Stimulated activated naive CD4-positive, alpha-beta T cell (primary cell): ENCODE measurements at places on chromosomes 5 and 9.

GRCh38 chr5:107058235-107058634, 612.5 kb downstream of the EFNA5 start:
- DNase-seq, result no peak

- no peak for DNase-seq
Measured at GRCh38 chr9:106920701-106921283, 57.8 kb downstream of the ZNF462 start.

- DNase-seq, result no peak
Measured at GRCh38 chr5:151741678-151742423, 16.6 kb downstream of the ATOX1 start.

DNA sequence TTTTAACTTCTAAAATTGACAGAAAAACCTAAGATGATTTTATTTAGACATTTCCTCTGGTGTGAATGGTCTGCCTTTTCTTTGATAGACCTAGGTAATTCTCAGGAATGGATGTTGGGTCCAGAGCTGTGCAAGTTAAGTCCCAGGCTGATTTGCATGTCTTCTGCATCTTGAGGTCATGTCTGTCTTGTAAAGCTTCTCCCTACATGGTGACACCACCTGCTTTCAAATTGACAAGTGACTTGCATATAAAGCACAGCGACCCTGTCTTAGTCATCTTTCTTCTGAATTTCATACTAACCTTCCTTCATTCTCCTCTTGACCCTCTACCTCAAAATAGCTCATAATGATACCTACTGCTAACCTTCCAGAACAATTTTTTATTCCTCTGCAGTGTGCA, 29.2 kb downstream of the OSTF1 start:
- DNase-seq, result no peak

DNA sequence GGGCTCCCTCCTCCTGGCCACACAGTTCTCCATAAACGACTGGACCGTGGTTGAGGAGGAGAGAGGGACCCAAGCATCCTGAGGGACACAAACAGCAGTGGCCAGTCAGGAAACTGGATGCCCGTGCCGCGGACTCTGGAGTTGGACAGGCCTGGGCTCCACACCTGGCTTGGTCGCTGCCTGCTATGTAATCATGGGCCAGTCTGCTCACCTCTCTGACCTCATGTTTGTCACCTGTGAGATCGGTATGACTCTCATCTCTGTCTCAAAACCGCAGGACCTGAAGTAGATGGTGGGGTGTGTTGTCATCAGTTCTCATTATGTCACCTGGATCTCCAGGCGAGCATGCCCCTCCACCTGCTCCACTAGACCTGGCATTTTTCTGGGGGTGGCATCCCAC, 14.5 kb downstream of the CXXC5 start:
- DNase-seq, result no peak

DNA sequence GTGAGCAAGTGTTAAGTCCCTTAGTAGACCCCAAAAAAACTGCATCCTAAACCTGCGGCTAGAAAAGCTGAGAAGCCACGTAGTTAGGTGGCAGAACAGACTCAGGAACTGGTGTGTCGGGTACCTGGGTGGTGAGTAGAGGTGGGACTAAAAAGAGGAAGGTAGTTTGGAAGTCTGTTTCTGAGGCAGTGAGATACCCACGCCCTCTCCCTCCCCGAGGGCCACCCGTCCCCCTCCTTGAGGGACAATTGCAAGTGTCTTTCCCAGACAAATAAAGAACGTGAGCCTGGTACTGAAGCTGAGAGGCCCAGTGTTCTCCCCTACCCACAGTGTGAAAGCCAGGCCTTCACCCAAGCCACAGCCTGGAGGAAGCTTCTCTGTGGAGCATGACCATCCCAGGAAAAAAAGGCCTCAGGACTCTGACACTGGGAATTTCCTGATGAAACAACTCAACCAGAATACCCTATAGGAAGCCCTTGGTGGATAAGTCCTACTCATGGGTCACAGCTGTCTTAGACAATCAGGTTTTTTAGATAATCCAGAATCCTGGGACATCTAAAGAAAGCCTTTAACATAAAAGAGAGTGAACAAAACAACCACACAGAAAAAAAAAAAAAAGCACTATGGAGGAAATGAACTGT, 7.0 kb upstream of the CD74 start:
- no peak for DNase-seq

GRCh38 chr5:159682623-159683022, 233.7 kb upstream of the ADRA1B start:
- DNase-seq, result no peak

DNA sequence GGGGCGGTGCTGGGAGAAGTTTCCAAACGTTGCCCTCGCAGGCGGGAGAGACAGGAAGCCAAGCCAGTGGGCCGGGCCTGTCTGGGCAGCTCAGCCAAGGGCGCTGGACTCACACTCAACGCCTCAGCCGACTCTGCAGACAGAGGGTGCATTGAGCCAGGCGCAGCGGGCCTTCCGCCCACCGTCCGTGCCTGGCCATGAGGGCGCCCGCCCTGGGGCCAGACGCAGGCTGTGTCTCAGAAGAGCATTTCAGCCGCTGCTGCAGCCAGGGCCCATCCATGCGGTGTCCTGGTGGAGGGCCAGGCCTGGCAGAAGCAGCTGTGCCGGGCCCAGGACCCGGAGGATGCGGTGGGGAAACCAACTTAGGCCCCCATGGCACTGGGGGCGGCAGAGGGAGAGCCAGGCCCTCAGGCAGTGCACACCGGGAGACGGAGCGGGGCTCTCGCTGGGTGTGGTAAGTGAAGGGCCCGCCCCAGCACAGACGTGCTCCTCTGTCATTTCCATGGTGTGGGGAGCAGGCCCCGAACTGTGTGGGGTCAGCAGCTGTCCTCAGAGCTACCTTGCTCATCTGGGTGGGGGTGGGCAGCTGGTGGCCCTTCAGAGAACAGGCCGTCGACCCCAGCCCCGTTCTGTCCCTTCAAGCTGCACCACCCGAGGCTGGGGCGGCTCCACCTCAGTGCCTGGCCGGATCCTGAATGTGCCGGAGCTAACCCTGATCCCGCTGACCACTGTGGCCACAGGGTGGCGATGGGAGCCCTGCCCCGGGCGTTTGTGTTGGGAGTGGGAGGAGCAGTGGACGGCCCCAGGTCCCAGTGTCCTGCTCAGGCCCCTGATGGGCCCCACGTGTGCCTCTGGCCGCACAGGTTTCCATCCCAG, 18.0 kb downstream of the DNLZ start:
- DNase-seq, result no peak

DNA sequence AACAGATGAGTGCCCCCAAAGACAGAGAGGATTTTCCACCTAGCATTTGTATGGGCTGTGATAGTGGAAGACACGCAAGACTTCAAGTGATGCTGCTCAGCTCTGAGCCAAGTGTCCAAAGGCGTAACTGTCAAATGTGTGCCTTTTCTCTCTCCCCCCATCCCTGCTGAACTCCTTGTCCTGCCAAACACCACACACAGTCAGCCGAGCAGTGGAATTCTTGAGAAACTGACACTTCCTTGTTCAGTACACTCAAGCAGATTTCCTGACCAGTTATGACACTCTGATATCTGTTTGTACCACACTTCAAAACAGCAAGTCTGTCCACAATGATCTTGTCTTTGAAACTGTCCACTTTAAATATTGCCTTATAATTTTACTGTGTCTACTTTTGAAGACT, 166.4 kb downstream of the PIK3R1 start:
- no peak for DNase-seq

- DNase-seq, result no peak
Measured at GRCh38 chr5:121701731-121702130, 150.0 kb upstream of the FTMT start.

- DNase-seq, result no peak
Measured at GRCh38 chr5:87877023-87877422, 391.6 kb downstream of the TMEM161B start.

- DNase-seq, result no peak
Measured at GRCh38 chr5:52854949-52855348, 67.2 kb downstream of the ITGA1 start.

- DNase-seq, result no peak
Measured at GRCh38 chr5:33997331-33997983, 10.4 kb downstream of the AMACR start.

- DNase-seq, result no peak
Measured at GRCh38 chr5:159702826-159703225, 213.5 kb upstream of the ADRA1B start.

GRCh38 chr9:12774861-12775678, at the start of gene LURAP1L:
Gene LURAP1L, plus strand, starts transcription at chr9:12775020. Its CDS starts 696 bp downstream, at chr9:12775716.
- no peak for DNase-seq

DNA sequence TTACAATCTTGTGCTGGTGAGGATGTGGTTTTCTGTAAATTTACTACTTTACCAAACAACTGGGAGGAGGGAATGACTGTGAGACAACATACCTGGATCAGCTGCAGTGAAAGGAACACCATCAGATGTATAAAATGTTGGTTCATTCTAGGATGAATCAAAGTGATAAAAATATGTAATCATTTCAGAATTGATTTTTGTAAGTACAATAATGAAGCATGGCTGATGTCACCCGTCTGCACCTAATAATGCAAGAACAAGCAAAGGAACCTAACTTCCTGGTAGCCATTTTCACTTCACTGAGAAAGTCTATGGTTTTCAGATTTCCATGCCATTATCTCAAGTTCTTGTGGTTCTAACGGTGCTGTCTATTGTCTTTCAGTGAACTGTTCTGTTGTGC, 18.7 kb upstream of the C5orf34 start:
- no peak for DNase-seq

GRCh38 chr5:179187229-179187678, 127.1 kb downstream of the ZNF354C start:
- DNase-seq, result no peak

GRCh38 chr9:125541840-125542243, 165.2 kb downstream of the MAPKAP1 start:
- DNase-seq, result no peak

DNA sequence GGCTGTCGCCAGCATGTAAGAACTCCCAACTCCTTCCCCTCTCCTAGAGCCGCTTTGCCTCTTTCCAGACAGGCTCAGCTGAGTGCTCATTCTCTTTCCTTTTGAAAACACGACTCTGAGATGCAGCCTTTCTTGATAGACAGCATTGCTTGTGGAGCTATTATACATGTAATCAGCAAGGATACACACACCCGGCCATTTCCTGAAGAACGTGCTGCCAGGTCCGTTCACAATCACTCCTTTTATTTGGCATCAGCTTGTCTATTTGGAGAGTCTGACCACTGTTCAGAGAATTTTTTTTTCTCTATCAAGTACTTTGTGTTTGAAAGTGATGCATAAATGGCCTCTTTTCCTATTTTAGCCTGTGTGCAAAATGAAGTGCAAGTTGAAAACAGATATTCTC, 328.7 kb downstream of the MARCHF11 start:
- no peak for DNase-seq

GRCh38 chr5:156920042-156920860, 42.8 kb downstream of the TIMD4 start:
- DNase-seq, result no peak

DNA sequence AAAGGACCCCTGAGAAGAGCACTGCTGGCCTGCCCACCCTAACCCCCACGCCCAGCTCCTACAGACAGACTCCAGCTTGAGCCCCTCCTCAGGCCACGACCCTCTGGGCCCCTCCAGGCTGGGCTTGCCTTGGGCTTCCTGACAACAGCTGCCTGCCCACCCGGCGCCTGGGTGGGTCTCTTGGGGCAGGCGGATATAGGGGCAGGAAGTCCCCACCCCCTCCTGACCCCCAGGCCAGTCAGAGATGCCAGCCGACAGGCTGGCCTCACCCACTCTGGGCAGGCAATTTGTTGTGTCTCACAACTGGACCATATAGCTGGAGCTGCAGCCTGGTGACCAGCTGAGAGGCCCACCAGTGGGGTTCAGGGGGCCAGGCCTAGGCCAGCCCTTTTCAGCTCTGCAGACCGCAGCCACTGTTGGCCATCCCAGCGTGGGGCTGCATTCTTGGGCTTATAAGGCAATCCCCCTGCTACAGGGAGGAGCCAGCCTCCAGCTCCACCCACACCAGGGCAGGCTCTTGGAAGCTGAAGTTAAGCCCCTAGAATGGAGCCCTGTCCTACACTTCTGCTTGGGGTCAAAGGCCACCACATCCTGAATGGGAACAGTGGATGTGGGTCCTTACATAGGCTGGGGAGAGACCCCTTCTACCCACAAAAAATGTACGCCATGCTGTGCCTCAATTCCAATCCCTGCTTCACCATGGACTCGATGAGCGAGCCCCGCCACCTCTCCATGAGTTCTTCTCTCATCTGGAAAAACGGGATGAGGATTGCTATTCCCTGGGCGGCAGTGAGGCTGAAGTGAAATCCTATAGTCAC, 2.0 kb downstream of the PDLIM7 start:
- DNase-seq, result no peak

GRCh38 chr9:36025746-36026145, 11.0 kb upstream of the RECK start:
- no peak for DNase-seq

DNA sequence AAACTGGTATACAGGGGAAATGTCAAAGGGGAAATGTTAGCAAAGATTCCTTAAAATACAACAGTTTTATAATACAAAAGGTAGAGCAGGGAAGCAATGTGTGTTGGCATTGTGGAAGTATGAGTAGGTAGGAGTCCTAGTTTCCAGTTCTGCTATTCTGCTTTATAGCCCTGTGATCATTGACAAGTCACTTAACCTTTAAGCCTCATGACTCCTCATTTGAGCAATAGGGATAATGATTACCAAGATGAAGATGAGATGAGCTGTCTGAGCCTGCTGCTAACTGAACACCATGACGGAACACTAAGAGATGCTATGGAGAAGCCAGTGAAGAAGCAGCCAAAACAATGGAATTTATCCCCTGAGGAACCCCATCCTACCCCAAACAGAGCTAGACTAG, 251.7 kb downstream of the PAPPA start:
- no peak for DNase-seq

GRCh38 chr9:16918920-16919319, 48.5 kb upstream of the BNC2 start:
- no peak for DNase-seq

DNA sequence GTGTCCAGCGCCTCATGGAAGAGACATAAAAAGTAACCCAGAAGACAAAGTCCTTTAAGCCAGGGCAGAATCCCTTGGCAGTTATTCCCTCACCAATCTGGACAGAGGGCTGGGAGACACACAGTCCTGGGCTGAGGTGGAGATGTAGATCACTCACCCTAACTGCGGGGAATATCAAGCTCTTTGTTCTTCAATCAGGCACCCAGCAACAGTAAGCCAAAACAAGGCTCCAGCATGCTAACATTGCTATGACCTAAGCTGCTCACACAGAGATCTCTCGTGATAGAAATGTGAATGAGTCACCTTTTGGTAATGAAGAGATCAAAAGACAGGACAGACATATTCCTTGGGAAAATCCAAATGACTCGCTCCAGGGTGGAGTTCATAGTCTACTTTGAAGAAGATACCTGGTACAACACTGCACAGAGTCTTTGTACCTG, 101.3 kb downstream of the FBN2 start:
- DNase-seq, result no peak

DNA sequence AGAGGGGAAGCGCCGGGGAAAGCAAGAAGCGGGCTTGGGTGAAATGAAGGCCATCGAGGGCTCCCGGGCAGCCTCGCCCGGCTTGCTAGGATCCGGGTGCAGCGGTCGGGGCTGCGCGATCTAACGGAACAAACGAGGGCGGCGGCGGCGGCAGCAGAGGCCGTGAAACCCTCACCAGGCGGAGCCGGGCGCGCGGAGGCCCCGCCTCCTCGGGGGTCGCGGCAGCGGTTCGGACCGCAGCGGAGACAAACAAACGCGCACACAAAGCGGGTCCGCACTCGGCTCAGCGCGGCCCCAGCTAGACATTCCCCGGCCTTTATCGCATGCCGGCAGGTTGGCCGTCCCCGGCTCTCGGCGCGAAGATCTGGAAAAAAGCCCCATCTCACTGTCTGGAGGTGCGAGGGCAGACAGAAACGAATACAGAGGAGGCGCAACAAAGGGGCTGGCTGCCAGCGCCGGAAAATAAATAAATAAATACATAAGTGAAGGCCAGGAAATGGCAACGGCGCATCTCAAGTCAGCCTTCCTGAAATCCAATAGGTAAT, 10.5 kb upstream of the TRIM36 start:
- DNase-seq, result no peak
